ENCODE measurements at places on chromosomes 2 and 18. TPM values are rescaled to one million over a fixed set of nuclear protein-coding genes. Genes with fewer than 3 reads are reported as not detected.

TOGARAM2 gene
- total RNA-seq = under 0.01 TPM

GPR75 gene
- total RNA-seq = 0.67 TPM

PRSS56 gene
- not detected for total RNA-seq

REG3G gene
- total RNA-seq = not detected

CFAP210 gene
- not detected for total RNA-seq

C18orf54 gene
- 3.7 TPM for total RNA-seq

RDH14 gene
- 17.5 TPM for total RNA-seq

DSG4 gene
- total RNA-seq = not detected

ITGA4 gene
- total RNA-seq = 31.1 TPM

SERPINB10 gene
- total RNA-seq = not detected

KRTCAP3 gene
- not detected for total RNA-seq

SLC38A11 gene
- not detected for total RNA-seq

GPR55 gene
- not detected for total RNA-seq

SLC4A5 gene
- under 0.01 TPM for total RNA-seq

Measured in bronchus fibroblast of lung (primary cell).